ENCODE measurements at places on chromosomes 3 and 15.

DNA sequence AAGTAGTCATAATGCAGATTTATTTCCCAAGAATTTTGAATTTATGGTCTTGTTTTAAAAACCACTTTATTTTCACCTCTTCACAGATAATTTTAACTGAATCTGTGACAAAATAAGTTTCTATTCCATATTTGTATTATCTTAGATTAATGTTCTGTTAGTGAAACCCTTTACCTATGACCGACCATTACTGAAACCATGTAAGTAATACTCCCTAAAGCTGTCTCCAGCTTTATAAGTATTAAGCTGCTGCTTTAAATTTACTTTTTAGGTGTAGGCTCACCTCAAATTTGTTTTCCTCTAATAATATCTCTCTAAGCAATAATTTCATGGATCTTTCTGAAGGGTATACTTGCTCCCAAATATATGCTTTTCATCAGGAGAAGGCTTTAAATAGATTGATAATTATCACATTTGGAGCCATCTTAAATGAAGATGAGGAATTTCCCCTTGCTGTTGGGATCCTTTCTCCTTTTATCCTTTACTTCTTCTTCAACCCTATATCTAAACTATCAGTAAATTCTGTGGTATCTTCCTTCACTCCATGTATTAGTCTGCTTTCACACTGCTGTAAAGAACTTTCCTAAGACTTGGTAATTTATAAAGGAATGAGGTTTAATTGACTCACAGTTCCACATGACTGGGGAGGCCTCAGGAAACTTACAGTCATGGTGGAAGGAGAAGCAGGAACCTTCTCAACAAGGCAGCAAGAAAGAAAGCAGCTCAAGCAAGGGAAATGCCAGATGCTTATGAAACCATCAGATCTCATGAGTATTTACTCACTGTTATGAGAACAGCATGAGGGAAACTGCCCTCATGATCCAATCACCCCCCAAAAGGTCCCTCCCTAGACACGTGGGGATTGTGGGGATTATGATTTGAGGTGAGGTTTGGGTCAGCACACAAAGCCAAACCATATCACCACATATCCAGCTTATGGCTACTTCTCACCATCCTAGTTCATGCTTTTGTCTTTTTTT is 92.3 kb upstream of the P2RY1 start:
- DNase-seq = no peak

- peak; percentile 16 for DNase-seq
Observed at GRCh38 chr15:89971592-89971997, 29.5 kb upstream of the ZNF710 start.

DNA sequence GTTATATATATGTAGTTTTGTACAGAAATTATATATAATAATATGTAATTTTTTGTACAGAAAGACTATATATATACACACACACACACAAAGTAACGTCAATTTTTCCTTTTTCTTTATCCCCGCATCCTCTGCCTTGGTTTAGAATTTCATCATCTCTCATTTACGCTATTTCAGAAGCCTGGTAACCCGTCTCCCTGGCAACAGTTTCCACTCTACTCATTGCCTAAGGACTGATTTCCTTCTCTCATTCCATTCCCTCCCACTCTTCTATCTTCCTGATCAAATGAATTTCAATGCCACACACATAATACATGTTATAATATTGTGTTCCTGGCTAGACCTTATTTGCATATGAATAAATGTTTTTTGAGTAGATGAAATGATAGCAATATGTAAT is 47.8 kb upstream of the NDN start:
- no peak for DNase-seq

DNA sequence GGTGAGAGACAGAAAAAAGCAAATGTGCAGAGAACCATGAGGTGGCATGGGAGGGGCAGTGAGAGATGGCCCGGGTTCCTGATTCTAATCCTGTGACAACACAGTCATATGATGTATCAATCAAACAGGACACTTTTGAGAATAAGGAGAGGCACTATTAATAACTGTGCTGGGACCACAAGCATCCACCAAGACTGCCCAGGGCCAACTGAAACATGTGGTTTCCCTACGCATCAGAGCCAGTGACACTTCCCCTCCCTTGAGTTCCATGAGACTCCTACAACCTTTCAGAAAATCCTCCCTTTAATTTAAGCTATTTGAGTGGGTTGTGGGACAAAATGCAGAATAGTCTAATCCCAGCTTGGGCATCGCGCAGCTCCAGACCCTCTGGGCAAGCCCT is 17.4 kb downstream of the SH3BP5 start:
- DNase-seq = no peak

- DNase-seq = no peak
Observed at GRCh38 chr3:132569153-132569552, 27.9 kb upstream of the ACKR4 start.

GRCh38 chr3:10702961-10703740 is 112.9 kb upstream of the SLC6A11 start:
- no peak for DNase-seq
